ENCODE measurements at places on chromosomes 3 and 15.

GRCh38 chr3:148708409-148708808 is 10.7 kb downstream of the AGTR1 start:
- DNase-seq: no peak

GRCh38 chr3:170321321-170322034 is 36.0 kb upstream of the SKIL start:
- no peak for DNase-seq

- DNase-seq: no peak
These were observed 46.3 kb upstream of the TIPARP start for GRCh38 chr3:156627946-156628569.

- no peak for DNase-seq
These were observed 109.7 kb downstream of the POLQ start for GRCh38 chr3:121436074-121436473.

DNA sequence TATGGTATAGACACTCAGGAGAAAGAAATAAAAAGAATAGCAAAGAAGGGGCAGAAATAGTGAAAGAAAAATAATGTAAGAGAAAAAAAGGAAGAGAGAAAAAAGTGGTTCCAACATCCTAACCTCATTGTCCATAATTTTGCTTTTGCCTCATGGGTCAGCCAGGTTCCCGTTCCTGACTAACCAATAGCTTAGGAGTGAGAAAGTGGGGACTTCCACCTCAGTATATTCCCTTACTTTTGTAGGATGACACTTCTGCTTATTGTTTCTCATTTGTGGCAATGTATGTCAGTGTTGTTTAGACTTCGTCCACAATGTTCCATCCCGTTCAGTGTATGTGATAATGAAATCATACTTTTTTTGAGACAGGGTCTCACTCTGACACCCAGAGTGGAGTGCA is 9.3 kb upstream of the SLC12A8 start:
- no peak for DNase-seq

GRCh38 chr3:139358841-139359562 is 15.2 kb downstream of the MRPS22 start:
- no peak for DNase-seq

DNA sequence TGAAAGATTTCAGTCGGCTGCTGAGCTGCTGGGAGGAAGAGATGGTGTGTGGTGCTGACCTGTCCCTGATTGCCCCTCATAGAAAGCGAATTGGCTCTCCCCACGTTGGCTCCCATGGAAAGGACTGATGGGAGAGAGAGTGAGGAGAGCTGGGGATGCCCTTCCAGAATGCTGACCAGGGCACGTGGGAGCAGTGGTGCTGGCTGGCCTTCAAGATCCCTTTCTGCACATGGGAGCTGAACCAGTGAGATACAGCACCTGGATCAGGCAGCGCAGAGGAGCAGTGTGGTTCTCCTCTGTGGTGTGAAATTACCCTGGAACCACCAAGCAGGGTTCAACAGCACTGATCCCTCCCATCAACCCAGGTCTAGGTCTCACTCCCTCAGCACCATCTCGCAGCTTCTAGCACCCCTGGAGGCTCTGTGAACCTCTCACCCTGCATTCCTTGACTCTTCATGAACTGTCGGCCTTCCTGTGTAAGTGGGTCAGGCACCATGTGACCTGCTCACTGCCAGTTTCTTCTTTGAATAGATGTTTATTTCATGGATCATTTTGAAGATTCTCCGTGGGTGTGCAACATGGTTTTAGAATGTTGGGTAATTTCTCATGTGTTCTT is 55.7 kb downstream of the CACNA1D start:
- no peak for DNase-seq

GRCh38 chr3:62632510-62633294 is 242.5 kb downstream of the CADPS start:
- DNase-seq: no peak
